ENCODE measurements at places on chromosomes 2 and 18.

DNA sequence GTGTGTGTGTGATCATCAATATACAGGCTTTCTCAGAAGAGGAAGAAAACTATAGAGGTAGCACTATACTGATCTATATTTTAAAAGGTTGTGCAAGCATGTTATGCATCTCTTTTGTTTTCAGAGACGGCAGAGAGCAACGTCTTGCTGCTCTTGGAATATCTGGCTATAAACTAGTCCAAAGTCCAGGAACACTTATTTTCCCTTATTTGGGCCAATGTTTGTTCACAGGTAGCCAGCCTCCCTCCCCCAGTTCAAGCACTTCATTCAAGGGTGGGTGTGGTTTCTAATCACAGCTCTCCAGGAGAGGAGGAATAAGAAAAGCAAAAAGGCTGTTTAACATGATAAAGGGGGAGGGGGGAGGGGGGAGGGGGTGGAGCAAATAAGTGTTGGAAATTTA lies 4.2 kb downstream of the FZD5 start:
- DNase-seq = no peak

GRCh38 chr2:43905871-43906270 lies 67.1 kb downstream of the ABCG8 start:
- DNase-seq = no peak

- DNase-seq = no peak
These were observed 33.0 kb downstream of the PRKD3 start for GRCh38 chr2:37291680-37292079.

- DNase-seq = no peak
These were observed 261.6 kb downstream of the NRXN1 start for GRCh38 chr2:50770299-50770698.

- DNase-seq = no peak
These were observed at the start of gene IL36A for GRCh38 chr2:113005030-113005509. Gene IL36A, plus strand, starts transcription at chr2:113005459. Its CDS starts 413 bp downstream, at chr2:113005872.

DNA sequence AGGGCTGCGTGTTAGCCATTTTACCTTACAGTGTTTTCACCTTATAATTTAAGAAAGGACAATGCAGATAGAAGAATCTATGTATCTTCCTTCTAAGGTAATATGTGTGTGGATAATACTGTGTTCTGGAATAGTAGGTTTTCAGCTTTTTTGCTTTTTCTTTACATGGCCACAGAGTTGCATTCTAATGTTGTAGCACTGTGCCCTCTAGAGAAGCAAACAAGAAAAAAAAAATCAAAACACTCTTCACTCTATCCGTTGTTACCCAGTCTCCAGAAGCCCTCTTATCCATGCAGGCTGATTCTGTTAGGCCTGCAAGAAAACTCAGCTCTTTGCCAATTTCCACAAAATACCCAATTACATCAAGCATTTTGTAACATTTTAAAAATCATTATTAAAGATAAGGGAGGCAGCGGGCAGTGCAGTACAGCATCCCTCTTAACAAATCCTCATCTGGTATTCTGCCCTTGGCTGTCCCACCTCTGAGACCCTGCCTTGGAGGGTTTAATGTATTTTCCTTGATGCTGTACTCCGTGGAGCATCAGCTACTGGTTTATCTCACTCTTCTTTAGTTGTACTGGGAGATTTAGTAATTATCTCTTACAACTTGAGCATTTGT lies 41.8 kb downstream of the CDH7 start:
- DNase-seq = no peak

DNA sequence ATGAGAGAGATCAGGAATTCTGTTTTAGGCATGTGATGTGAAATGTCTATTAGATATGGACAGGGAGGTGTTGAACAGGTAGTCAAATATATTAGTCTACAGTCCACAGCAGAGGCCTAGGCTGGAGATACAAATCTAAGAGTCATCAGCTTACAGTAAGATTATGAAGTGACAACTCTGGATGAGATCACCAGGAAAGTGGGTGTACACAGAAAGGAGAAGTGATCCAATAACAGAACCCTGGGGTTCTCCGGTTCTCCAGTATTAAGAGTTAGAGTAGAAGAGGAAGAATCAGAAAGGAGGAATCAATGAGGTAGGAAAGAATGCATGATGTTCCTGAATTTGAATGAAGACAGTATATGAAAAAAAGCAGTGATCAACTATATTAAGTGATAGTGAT lies 362.3 kb downstream of the FIGN start:
- no peak for DNase-seq

GRCh38 chr2:217118559-217119284 lies 258.9 kb upstream of the TNP1 start:
- no peak for DNase-seq

DNA sequence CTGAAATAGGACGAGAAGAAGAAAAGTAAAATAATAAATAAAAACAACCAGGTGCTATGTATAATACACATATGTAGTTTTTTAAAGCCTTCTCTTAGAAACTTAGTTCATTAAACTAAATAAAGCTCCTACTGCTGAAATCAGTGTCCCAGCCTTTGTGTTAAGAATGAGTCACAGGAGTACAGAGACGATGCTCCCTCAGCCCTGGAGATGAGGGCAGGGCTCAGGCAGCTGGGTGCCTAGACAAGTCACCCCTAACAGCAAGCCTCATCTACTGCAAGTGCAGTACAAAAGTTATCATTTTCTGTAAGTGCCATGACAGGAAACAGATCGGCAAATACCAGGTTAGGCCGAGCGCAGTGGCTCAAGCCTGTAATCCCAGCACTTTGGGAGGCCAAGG lies 18.2 kb downstream of the KIDINS220 start:
- no peak for DNase-seq

DNA sequence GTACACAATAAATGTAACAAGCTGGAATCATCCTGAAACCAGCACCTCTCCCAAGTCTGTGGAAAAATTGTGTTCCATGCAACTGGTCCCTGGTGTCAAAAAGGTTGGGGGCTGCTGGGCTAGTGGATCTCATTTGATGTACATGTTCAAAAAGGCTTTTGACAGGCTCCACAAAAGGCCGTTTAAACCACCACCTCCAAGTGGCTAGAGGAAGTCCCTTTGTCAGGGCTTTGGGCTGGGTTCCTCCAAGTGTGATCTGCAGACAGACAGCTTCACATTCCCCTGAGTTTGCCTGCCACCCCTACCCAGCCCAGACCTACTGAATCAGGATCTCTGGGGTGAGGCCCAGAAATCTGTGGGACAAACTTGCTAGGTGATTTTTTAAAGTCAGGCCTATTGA lies 84.7 kb downstream of the TGFA start:
- DNase-seq = no peak

- DNase-seq = no peak
These were observed 269.0 kb downstream of the TFCP2L1 start for GRCh38 chr2:121015971-121016485.

- peak; percentile 59 for DNase-seq
These were observed at the start of gene TGFBRAP1 for GRCh38 chr2:105329561-105330495. Gene TGFBRAP1, minus strand, starts transcription at chr2:105329735. Its CDS starts 21,434 bp downstream, at chr2:105308301.

DNA sequence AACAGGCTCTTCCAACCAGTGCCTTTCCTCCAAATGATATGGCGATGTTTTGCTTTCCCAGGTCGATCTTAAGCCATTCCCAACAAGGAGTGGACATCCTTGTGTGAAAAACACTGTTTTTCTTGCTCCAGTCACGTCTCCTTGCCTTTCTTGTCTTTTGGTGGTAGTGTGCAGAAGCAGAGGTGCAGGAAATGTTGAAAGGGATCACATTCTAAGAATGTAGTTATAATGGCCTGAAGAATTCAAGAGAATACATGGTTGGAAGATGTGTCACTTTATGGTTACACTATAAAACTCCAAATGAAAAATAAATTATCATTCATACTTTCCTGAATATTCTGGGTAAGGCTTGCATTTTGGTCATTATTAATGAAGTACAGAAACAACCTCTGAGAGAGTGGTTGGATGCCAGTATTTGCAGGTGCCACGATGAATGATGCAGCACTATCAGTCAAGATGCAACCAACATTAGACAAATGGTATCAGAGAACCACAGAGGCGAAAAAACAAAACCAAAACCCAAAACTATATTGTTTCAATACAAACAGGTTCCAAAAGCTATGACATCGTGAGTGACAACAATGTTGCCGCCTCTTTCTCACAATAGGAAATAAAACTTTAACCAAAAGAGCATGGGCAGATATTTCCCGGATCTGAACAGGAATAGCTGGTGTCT lies 27.5 kb upstream of the POLE4 start:
- no peak for DNase-seq

- DNase-seq = no peak
These were observed 99.5 kb downstream of the GFPT1 start for GRCh38 chr2:69287544-69287943.
